ENCODE measurements at places on chromosomes 12 and 14.
A peak's percentile ranks its signal among the peaks of the same experiment; 100 is the strongest.

DNA sequence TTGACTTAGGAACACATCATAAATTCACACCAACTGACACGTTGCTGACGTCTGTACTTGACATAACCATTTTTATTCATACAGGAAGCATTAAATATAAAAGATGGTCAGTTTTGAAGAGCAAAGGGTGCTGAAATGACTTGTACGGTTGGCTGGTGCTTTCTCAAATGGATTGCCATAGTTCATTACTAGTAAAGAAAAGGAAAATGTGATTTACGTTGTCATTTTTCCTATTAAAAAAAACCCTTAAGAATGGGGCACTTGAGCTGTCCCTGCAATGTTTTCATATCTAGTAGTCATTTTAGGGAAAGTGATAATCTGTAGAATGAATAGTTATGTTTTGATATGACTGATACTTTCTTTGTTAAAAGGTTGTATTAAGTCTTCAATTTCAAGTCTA is 22.5 kb upstream of the MANSC4 start:
- no peak for DNase-seq

DNA sequence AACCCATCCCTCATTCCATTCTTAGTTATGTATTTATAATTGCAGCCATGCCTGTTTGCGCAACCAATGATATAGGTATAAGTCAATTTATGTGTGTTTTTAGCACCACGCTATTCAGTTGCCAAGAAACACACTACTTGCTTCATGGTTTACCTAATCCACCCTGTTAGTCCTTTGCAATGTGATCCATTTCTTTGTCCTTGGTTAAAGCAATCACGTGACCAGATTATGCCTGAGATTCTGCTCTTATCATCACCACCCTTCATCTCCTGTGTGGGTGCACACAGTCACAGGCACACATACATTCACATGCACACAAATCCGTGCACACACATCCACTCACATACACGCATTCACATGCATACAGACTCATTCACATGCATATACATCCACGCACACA is 52.3 kb upstream of the KCNA5 start:
- DNase-seq = no peak

DNA sequence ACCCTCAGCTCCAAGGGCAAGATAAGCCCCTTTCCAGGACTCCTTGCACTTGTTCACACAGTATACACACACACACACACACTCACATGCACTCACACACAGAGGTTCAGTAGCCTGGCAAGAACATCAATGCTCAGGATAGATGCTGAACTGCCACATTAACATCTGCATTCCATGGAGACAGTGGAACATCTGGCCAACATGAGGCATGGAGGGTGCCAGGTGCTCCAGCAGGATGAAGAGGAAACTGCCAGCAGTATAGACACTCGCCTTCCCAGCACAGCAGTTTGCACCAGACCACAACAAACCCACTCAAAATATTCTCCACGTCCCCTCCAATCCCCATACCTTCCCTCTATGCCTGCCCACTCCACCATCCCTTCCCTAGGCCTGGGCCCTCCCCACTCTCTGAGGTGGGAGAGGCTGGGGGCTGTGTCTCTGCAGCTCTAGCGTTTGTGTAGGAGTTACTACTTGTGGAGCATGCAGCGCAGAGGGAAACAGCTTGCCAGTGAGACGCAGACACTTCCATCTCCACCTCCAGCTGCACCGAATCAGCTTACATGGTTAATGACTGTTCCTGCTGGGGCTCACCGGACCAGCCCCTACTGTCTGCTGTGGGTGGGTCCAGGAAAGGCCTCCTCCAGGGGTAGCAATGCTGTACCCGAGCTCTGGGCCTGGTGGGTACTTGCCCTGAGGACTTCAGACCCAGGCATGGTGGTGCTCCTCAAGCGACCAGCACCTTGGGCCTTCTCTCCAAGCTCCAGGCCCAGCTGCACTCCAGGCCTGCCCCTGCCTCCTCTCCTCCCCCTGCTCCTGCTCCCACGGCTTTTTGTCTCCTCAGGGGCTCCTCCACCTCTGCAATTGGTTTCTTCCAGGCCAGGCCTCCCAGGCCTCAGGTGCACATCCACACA is 18.6 kb upstream of the PLEKHG3 start:
- no peak for DNase-seq

DNA sequence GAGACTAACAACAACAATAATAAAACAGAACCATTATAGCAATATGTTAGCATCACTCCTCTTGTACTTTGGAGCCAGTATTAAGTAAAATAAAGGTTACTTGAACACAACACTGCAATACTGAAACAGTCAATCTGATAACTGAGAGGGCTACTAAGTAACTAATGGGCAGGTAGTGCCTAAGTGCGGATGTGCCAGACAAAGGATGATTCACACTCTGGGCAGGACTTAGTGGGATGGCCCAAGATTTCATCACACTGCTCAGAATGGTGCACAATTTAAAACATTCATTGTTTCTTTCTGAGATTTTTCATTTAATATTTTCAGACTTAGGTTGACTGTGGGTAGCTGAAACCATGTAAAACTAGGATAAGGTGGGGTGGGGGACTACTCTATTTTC is 131.9 kb upstream of the CAND1 start:
- peak; percentile 79 for DNase-seq

- no peak for DNase-seq
Measured at GRCh38 chr12:6113691-6114475, 10.6 kb downstream of the VWF start.

DNA sequence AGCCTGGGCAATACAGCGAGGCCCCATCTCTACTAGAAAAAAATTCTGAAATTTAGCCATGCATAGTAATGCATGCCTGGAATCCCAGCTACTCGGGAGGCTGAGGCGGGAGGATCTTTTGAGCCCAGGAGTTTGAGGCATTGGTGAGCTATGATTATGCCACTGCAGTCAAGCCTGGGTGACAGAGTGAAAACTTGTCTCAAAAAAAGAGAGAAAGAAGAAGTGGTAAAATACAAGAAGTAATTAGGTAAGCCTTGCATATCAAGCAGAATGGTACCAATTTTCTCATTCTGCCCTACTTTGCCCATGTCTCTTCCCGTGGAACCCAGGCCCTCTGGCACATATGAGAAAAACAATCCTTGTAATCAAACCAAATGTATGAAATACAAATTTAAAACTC is 70.7 kb downstream of the SUSD6 start:
- DNase-seq = no peak

GRCh38 chr12:89783359-89784060 is 74.9 kb upstream of the ATP2B1 start:
- peak; percentile 47 for DNase-seq

DNA sequence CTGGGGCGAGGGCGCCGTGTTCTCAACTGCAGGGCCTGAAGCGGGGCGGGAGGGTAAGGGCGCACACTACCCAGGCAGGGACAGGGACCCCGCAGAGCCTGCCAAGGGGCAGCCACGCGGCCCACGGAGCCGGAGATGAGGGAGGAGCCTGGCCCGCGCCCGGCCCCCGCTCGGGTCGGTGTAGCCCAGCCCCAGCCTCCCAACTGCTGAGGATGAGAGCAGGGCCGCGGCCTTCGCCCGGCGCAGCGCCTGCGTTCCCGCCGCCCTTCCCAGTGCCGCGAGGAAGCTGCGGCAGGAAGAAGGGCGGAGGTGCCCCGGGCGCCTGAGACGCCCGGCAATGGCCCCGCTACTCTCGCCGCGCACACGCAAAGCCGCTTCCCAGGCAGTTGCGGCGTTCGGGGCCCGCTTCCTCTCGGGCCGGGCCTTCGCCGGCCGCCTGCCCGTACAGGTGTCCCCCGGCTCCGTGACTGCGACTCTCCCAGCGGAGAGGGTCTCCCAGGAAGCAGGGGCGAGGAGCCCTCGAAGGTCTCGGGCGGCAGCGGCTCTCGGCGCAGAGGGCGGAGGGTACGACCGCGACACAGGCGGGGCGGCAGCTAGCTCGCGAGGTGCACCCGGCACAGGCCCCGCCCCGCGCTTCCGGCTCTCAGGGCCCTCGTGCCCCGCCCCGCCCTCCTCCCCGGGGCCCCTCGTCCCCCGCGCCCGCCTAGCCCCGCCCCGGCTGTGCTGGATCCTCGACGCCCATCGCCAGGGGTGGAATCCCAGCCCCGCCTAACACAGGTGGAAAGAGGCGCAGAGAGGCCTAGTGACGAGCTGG is 24.8 kb upstream of the YY1 start:
- peak; percentile 37 for DNase-seq

GRCh38 chr12:23099604-23100003 is 474.6 kb downstream of the ETNK1 start:
- DNase-seq = peak; percentile 47

DNA sequence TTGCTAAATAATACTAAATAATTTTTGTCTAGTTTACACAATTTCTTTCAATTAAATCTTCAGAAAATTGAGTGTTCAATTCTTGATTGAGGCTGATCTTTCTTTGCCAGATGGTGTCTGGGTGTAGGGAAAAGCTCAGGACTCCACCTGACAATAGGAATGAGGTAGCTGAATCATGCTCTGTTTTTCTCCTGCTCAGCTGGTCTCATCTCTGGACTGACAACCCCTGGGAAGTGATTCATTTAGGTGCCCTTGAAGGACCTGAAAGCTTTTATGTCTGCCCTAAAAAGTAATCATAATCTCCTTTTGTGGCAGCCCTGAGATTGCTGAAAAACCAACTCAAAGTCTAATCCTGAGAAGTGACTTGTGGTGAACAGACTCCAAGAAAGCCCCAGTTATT is 255.4 kb downstream of the ETNK1 start:
- DNase-seq = no peak

DNA sequence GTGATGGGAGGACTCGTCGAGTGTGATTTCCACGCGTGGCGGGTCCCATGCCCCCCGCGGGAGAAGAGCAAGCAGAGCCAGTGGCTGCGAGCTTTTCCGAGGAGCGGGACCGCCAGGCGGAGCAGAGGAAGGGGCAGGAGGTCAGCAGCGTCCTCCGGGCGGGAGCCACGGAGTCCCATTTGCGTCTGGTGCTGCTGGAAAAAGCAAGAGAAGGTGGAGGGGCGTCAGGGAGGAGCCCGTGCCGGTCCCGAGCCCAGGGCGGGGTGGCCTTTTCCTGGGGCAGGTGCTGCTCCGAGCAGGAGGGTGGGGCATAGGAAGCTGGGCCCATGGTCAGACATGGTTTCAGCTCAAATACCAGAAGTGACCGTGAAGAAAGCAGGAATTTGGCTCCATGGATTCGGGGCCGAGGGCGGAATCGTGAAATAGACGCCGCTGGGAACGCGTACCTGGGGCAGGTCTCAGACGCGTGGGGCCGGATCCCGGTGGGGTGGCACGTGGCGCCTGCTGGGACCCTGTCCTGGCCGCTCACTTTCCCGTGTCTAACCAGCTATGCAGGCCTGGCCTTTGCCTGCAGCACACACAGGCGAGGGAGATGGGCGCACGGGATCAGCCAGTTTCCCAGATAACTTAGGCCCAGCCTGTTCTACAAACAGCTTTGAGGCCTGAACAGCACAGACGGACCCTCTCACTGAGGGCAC is 60.0 kb downstream of the GALNT9 start:
- no peak for DNase-seq

- DNase-seq = peak; percentile 14
Measured at GRCh38 chr14:33282331-33283230, 343.9 kb downstream of the NPAS3 start.

DNA sequence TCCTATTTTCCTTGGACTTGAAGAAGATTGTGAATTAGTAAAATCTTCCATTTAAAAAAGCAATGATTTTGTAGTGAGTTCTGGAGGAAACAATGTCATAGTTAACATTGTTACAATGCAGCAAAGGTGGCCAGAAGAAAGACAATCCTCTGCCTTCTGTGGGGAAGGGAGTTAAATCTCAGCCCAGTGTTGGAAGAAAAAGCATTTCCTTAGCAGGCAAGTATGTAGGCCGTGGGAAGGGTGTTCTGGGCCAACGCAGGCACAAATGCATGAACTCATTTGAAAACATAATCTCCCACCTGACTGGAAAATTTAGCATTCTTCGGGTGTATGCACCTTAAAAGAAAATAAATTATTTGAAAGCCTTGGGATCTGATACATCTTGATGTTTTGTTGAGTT is 258.6 kb downstream of the ADAMTS20 start:
- no peak for DNase-seq

GRCh38 chr12:574475-575128 is 88.6 kb downstream of the NINJ2 start:
- DNase-seq = no peak

DNA sequence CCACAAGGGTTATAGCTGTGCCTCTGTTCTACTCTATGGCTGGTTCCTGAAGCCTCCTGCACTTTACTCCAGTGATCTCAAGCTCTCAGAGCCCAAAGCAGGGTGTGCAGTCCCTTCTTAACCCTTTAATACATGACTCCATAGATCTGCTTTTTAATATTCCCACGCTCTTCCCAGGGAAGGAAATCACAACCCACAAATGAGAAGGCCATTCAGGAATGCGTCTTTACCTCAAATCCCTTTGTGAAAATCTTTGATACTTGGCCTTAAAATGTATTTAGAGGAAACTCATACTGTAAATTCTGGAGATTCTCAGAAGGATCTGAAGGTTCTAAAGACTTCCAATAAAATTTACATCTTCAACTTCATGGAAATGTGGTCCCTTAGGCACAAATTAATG is 17.0 kb downstream of the NID2 start:
- no peak for DNase-seq

- no peak for DNase-seq
Measured at GRCh38 chr14:56868660-56869059, 58.4 kb upstream of the OTX2 start.

DNA sequence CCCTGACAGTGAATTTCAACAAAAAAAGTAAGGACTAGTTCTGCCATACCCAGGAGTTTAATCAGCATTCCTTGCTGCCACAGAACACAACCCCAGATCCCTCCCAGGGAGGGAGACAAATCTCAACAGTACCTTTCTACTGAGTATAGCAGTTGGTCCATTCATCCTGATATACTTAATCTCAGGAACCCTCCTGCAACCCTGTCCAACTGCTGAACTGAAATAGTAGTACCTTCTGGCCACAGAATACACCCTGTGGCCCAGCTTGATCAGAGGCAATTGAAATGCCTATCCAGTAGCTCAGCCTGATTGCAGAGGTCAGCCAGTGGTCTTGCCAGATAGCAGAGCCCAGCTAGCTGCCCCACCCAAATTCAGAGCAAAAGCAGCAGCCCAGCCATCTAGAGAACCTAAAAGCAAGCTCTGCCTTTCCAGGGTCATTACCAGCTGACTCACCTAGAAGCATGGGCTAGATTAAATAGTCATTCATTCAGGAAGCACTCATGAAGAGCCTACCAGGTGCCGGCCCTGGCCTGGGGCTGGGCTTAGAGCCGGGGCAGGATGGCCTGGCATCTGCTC is 40.0 kb upstream of the RHOJ start:
- DNase-seq = no peak

Measured in renal cortical epithelial cell (primary cell).